Activated gamma-delta T cell (primary cell): ENCODE measurements at places on chromosomes 3 and 15.

DNA sequence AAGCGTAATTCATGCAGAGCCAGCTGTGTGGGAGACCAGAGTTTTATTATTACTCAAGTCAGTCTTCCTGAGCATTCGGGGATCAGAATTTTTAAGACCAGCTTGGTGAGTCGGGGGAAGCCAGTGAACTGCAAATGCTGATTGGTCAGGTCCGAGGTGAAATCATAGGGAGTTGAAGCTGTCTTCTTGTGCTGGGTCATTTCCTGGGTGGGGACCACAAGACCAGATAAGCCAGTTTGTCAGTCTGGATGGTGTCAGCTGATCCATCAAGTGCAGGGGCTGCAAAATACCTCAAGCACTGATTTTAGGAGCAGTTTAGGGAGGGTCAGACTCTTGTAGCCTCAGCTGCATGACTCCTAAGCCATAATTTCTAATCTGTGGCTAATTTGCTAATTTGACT, 228.1 kb upstream of the ATP10A start:
- no peak for DNase-seq

DNA sequence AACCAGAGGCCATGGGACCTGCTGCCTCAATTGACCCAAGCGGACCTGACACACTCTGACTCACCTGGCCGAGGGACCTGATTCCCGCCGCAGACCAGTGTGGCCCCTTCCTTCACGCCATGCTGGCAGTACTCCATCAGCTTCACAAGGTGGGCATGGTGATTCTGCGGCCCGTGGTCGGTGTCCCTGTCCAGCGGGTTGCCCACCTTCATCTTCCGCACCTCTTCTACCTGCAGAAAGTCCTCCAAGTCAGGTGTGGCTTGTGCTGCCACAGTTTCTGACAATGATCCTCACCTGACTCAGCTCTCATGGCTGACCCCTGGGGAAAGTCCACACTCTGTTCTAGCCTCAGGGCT, 25.9 kb upstream of the SLC41A3 start:
- no peak for DNase-seq

- no peak for DNase-seq
Observed at GRCh38 chr15:89042387-89042786, 45.9 kb upstream of the ABHD2 start.

DNA sequence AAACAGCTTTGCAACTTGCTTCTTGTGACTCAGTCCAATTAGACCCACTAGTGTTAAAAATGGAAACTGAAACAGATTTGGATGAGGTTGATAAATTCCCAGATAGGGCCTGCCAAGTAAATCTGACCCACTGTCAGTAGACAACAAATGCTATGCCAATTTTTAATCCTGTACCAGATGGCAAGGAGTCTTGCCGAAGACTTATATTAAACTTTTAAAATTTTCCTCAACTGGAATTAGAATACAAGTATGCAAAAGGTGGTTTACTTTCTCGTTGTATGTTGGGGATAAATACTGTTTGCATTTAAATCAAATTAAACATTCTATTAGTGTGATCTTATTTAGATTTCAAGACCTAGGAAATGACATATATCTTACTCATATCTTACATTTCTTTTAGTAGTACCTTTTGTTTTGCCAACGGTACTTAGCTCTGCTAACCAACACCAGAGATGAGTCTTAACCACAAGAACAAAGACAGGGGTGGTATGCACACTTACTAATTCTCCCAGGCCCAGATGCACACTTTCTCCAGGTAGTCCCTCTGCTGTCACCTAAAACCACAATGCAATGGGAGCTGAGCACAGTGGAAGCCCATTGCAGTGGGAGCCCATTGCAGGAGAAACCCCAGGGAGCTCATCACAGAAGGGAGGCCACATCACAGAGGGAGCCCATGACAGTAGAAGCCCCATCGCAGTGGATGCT, 77.8 kb downstream of the WWTR1 start:
- no peak for DNase-seq

DNA sequence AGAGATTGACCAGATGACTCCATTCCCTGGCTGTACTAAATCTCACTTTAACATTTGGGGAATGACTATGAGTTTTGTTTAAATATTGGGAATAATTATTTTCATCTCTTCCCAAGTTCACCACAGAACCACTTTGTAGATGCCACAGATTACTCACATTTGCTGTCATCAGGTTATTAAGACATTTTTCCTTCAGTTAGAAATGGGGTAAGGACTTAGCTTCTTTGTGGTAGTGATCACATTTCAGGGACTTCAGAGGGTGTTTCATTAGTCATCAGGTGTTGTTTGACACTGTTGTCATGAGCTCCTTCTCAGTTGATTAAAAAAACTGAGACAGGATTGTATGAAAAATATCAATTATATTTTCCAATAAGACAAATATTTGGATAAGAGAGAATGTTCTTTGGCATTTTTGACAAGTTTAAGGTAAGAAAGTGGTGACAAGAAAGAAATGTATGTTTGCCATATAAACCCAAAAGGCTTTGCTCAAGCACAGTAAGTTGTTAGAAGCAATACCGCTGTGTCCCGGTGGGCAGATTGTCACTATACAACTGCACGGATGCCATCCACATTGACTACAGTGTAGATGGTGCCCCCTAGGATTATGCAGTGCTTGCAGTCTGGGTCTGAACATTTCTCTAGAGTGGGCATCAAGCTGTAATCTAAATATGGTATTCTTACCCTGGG, 22.3 kb downstream of the FBXL2 start:
- DNase-seq, result no peak

DNA sequence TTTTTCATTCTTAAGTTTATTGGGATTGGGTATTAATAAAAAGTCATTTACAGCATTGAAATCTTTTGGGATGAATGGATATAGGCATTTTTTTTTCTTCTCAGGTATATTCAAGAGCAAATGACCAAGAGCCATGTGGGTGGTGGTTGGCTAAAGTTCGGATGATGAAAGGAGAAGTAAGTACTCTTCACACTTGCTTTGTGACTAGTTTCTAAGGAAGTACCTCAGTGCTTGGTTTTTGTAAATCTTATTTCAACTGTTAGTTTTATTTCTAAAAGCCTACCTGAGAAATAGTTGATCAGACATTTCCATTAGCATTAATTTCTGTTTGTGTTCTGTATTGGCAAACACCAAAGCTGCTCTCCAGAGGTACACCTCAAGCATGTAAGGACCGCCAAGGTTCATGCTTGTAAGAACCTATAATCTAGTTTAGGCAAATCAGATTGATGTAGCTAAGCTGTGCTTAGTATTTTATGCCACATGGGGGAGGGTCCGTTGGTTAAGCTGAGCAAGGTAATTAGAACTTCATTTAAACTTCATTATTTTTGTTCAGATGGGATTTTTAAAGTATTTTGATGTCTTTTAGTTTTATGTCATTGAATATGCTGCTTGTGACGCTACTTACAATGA, 35.4 kb downstream of the FXR1 start:
- no peak for DNase-seq

DNA sequence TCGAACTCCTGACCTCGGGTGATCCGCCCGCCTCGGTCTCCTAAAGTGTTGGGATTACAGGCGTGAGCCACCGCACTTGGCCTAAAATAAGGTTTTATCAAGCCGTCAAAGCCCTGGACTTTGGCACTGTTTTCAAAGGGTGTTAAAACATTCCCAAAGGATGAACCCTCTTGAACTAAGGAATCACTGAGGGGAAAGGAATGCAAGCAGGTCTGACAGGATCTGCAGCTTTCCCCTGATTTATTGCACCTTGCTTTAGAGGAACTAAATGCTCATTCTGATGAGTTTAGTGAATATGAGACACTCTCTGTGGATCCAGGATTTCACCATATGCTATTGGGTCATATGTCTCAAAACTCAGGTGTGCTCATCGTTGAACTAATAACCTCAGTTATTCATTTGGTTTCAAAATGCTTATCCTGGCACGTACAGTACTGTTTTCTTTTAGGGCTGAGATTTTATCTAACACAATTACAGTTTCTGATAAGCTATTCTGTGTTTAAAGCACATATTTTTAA, 63.0 kb upstream of the TSC22D2 start:
- no peak for DNase-seq
